Stimulated activated CD8-positive, alpha-beta memory T cell treated with anti-CD3 and anti-CD28 coated beads, Interleukin-7, amount 100 ng/mL, for 48 hours (primary cell): ENCODE measurements at places on chromosomes 11 and 22.

DNA sequence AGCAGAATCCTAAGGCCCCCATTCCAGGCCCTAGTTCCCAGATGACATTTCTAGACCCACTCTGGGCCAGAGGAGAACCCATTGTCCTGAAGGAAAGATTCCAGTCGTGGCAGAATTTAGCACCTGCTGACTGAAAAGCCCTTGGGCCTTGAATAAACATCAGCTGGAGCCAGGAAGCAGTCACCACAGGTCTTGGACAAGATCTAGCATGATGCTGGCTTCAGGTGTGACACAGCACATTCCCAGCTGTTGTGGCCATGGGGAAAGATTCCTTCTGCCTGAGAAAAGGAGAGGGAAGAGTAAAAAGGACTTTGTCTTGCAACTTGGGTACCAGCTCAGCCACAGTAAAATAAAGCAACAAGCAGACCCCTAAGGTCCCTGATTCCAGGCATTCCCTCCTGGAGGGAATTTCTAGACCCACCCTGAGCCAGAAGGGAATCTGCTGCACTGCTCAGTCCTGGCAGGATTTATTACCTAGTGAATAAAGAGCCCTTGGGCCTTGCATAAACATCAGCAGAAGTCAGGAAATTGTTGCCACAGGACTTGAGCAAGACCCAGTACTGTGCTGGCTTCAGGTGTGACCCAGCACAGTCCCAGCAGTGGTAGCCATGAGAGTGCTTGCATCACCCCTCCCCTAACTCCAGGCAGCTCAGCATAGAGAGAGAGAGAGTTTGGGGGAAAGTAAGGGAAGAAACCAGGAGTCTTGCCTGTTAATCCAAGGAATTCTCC lies 42.5 kb upstream of the PAMR1 start:
- DNase-seq = no peak

DNA sequence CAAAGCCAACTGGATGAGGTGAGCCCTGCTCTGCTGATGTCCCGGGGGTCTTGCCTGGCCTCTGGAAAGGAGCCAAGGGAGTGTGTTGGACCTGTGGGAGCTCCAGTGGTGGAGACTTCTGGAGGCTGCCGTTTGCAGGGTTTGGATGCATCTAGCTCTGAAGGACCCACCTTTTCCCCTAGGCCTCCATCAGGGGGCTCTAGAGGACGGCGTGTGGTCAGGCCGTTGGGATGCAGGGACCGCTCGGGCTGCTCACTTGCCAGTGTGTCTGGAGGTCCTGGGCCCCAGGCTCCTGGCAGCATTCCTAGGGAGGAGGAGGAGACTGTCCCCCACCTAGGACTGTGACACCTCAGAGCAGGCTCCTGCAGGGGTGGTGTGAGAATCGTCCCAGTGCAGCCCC lies 58.3 kb downstream of the PRDM11 start:
- DNase-seq = no peak

DNA sequence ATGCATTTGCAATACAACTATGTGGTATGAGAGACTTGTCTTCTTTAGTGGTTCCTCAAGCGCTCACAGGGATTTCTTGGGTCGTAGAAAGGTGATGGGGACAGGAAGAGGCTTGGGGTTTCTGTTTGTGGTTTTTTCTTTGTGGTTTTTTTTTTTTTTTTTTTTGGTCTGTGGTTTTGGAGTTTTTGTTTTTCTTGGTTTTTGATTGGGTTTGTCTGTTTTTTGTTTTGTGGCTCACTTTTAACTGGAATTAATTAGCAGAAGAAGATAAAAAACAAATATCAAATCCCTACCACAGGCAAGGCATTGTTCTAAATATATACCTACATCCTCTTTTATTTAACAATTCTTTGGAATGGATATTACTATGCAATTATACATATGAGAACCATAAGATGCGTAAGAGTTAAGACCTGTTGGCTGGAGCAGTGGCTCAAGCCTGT lies 5.5 kb downstream of the TTC28 start:
- no peak for DNase-seq

DNA sequence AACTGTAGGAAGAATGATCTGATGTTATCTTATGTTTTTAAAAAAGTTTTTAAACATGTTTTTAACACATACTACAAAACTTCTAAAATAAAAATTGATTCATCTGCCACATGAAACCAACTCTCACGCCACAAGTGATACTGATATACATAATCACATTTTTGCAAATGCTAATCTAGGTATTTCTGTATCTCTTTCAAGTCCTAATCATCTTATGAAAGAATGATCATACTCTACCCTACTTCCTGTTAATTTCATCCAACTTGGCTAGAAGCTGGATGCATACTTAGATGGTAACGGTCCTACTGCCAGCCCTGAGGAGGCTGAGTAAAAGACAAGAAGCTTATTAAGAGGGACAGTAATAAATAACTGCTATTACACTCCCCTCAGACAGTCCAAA lies 19.2 kb downstream of the THAP12 start:
- DNase-seq = no peak

GRCh38 chr22:28247667-28248363 lies 328.8 kb upstream of the PITPNB start:
- no peak for DNase-seq
